ENCODE measurements at places on chromosomes 2 and 18. TPM values are rescaled to one million over a fixed set of nuclear protein-coding genes. Genes with fewer than 3 reads are reported as not detected.

GRCh38 chr2:71694501-71695234 lies 241.3 kb downstream of the DYSF start:
- H3K4me3 ChIP-seq, result no peak overlapping the region
- H3K27ac ChIP-seq, result no peak overlapping the region
- no peaks in the 10 kb centered on the region for H3K36me3 ChIP-seq
- H3K27me3 ChIP-seq, result no peaks in the 10 kb centered on the region

DNA sequence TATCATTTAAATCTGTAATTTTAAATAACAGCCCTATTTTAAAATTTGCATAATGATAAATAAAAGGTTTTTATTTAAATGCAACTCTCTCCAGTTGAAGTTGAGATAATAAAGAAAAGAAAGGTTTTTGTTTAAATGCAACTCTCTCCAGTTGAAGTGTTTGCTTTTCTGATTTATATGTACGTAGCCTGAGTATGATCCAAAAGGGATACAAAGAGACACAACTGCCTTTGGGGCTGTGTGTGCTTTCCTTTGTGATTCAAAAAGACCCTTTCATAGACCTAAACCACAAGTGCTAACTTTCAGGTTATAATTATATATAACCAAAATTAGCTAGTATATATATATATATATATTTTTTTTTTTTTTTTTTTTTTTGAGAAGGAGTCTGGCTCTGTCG lies 76.2 kb upstream of the MFF start:
- no peaks in the 10 kb centered on the region for H3K27me3 ChIP-seq
- H3K4me1 ChIP-seq, result no peaks in the 10 kb centered on the region
- no peak overlapping the region for H3K27ac ChIP-seq
- no peaks in the 10 kb centered on the region for H3K36me3 ChIP-seq
- no peak for DNase-seq

DNA sequence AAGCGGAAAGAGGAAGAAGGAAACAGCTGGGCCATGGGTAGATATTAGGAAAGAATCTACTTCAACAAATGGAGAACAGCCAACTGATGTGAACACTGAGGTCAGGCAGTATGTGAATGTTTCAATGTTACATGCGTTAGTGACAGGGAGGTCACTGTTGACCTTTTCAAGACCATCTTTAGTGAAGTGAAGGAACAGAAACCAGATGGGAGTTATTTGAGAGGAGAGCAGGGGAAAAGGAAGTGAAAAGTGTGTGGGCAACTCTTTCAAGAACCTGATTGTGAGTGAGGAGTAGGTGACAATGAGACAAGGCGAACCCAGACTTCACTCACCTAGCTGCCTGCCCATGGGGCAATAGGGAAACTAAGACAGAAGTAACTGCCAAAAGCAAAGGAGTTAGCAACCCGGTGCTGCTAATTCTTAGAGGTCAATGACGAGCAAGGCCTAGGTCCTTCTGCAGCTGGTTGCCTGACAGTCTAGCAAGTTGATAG lies 67.0 kb downstream of the SP3 start:
- H3K36me3 ChIP-seq, result no peaks in the 10 kb centered on the region
- DNase-seq, result no peak
- no peak overlapping the region for H3K27ac ChIP-seq
- no peak overlapping the region for H3K4me3 ChIP-seq

DNA sequence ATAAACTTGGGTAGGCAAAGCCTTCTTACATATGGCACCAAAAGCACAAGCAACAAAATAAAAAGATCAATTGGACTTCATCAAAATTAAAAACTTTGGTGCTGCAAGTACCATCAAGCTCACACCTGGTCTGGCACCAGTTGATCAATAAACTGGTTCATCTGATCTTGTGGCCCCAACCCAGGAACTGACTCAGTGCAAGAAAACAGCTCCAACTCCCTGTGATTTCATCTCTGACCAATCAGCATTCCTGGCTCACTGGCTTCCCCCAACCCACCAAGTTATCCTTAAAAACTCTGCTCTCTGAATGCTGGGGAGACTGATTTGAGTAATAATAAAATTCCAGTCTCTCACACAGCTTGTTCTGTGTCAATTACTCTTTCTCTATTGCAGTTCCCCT lies 8.4 kb downstream of the EPG5 start:
- no peaks in the 10 kb centered on the region for H3K36me3 ChIP-seq
- no peak overlapping the region for H3K4me3 ChIP-seq
- no peaks in the 10 kb centered on the region for H3K27me3 ChIP-seq
- H3K4me1 ChIP-seq, result peaks cover 9% of the 10 kb centered on the region
- no peak for DNase-seq
- no peak overlapping the region for H3K27ac ChIP-seq

DNA sequence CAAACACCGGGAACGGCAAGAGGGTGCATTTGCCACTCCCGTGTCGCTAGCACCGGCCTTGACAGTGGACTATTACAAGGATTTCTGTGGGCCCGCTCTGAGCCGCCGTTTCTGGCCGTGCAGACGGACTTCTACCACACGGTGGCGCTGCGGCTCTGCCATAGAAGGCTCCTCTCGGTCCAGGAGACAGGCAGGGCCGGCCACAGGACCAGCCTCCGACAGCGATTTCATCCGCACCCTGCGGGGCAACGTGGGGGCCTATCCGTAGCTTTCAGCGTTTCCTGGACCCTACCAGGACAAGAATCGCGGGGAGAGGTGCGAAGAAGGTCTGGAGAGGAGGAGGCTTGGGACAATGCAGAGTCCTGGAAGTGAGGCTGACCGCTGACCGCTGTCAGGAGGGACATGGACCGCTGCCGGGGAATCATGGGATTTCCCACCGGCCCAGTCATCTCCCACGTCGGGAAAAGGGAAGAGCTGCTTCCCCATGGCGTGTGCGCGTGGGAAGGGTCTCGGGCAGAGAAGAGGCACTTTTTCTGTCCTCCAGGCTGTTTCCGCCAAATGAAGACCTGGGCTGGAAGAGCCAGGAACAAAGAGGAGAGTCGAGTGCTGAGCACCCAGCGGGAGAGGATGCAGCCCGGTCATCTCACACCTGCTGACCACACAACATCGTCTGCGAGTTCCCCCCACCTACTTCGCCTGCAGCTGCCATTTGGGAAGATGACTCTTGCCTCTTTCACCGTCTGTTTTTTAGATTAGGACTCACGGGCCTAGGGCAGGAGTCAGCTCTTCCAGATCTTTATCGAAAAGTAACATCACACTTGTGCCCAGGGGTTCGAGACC lies 35.5 kb upstream of the HAAO start:
- H3K27me3 ChIP-seq, result no peaks in the 10 kb centered on the region
- H3K36me3 ChIP-seq, result no peaks in the 10 kb centered on the region
- peaks cover 19% of the 10 kb centered on the region for H3K4me1 ChIP-seq
- DNase-seq, result peak; percentile 95
- H3K27ac ChIP-seq, result peak overlapping the region; percentile 55
- peak overlapping the region; percentile 38 for H3K4me3 ChIP-seq

GRCh38 chr2:134175834-134176233 lies 78.0 kb upstream of the MGAT5 start:
- peaks cover 35% of the 10 kb centered on the region for H3K4me1 ChIP-seq
- H3K27ac ChIP-seq, result no peak overlapping the region
- H3K27me3 ChIP-seq, result no peaks in the 10 kb centered on the region
- no peaks in the 10 kb centered on the region for H3K36me3 ChIP-seq

IGFBP5 gene
- polyA plus RNA-seq, result 36.0 TPM

Data from sigmoid colon (tissue), 7 donors.